ENCODE measurements at places on chromosomes 2 and 18.

GRCh38 chr2:74564222-74564621 lies 9.7 kb downstream of the DOK1 start:
- DNase-seq = no peak

DNA sequence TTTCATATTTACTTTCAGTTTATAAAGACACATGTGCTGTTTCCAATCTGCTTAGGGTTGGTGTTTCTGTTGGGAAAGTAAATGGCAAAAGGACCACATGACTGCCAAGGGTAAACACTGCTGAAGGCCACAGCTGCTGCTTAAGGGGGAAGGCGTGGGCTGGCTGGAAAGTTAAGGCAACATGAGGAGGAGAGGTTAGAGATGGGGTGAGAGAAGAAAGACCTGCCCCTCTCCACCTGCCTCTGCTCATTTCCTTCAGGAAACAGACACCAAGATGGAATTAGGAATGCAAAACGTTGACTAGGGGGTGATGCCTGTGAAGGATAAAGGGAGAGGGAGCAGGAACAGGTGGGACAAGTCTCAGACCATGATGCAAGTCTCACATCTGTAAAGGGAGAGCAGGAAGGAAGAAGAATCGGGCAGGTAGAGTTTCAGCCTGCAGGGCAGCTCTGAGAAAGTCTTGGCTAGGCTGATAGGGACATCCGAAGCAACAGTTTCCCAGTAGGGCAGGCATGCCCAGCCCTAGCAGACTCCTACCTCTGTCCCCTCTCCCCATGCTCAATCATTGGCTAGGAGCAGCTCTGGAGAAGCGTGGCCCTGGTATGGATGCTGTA lies 86.0 kb downstream of the CDC42EP3 start:
- no peak for DNase-seq

DNA sequence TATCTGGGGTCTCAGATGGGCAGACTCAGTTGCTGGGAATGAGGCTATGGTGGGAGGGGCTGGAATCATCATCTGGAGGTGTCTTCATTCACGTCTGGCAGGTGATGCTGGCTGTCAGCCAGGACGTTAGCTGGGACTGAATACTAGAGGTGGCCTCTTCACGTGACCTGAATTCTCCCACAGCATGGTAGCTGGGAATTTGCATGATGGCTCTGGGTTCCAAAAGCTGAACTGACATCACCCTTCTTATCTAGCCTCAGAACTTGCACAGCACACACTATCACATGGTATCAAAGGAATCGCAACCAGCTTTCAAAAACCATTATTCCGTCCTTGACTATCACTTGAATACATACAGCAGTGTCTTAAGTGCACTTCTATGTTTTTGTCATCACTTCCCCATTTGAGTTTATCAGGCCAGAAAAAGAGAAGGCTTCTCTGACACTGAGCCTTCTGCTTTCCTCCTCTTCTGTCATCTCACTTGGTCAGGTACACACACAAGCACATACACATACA lies 53.0 kb upstream of the LRP2 start:
- no peak for DNase-seq

- DNase-seq = no peak
These were observed 127.9 kb upstream of the LGALSL start for GRCh38 chr2:64325852-64326577.

GRCh38 chr18:45851161-45851925 lies 25.9 kb downstream of the SIGLEC15 start:
- DNase-seq = no peak

GRCh38 chr2:30756971-30757370 lies 50.3 kb downstream of the CAPN13 start:
- DNase-seq = no peak

- no peak for DNase-seq
These were observed 1127.1 kb upstream of the DDX18 start for GRCh38 chr2:116687371-116687770.

GRCh38 chr2:176573612-176574483 lies 304.6 kb downstream of the MTX2 start:
- DNase-seq = no peak

- no peak for DNase-seq
These were observed 27.3 kb downstream of the SULT1C2 start for GRCh38 chr2:108316033-108316432.

Data from fibroblast of skin of left biceps (primary cell).